Activated naive CD8-positive, alpha-beta T cell treated with anti-CD3 and anti-CD28 coated beads, Interleukin-2, amount 50 U/mL, for 16 hours (primary cell): ENCODE measurements at places on chromosomes 2 and 18.

GRCh38 chr2:176380341-176380740, 111.1 kb downstream of the MTX2 start:
- no peak for DNase-seq

- no peak for DNase-seq
These were observed 11.3 kb downstream of the PTPRN start for GRCh38 chr2:219297766-219298456.

- DNase-seq = no peak
These were observed 155.6 kb upstream of the HAAO start for GRCh38 chr2:42947809-42948600.

GRCh38 chr18:10660179-10660884, 134.5 kb downstream of the NAPG start:
- DNase-seq = no peak

GRCh38 chr2:170141865-170142264, 36.1 kb upstream of the MYO3B start:
- DNase-seq = no peak

DNA sequence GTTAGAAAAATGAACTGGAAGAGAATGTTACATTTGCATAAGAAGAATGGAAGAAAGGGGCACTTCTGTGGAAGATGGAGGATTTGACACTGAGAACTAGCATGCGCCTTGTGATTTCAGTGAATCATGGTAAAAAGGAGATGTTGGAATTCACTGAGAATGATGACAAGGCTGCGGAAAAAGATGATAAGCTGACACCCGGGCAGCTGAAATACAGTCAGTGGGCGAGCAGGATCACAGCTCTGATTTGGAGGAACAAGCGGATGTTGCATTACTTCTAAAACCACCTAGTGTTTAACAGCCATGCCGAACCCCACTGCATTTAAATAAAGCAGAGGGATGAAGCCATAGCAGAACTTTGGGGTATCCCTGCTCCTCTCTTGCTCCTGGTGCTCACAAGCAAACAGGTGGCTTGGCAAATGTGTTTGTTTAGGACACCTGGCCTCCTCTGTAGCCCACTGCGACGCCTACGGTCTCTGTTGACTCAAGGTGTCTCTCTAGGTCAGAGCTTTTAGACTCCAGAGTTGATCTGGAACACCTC, 134.9 kb downstream of the NDUFA10 start:
- no peak for DNase-seq

- no peak for DNase-seq
These were observed 20.5 kb downstream of the NEDD4L start for GRCh38 chr18:58064406-58064998.

DNA sequence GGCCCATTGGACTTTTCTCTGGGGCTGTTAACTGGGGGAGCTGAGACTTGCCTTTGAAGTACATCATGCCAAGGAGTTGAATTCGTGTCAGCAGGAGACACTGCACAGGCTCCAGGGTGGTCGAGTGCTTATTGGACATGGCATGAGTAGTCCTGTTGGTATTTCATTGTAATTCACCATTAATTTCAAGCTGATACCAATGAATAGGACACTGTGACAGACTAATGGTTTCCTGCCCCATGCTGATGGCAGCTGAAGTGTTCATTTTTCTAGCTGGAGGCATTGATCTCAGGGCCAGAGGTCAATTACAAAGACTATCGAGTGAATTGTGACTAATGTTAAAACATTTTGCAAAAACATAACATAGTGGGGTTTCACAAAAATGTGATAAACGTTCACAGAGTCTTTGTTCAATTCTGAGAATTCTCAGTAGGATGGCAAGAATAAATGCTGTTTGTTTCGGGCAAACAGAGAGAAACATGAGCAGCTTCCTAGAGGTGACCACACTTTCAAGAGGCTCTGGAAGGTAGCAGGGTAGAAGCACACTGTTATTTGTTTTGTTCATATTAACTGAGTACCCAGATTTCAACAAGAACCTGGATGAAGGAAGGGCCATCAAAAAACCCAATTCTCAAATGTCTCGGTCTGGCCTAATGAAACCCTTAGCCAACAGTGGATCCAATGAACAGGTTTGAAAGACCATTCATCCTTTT, 90.6 kb upstream of the ARL4C start:
- no peak for DNase-seq

DNA sequence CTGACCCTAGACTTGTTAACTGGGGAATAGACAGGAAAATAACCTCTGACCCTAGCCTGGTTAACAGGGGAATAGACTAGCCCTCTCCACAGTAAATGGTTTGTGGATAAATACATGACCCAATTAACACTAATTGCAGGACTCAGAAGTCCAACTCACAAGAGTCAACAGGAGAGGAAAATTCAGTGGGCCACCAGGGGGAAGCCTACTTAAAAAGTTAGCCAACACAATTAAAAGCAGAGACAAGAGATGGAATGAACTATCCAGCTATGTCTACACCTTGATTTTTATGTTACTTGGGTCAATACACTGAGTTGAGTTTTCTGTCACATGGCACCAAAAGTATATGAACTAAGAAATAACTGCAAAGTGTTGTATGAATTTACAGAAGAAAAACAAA, 158.8 kb upstream of the SLC39A10 start:
- DNase-seq = peak; percentile 15

DNA sequence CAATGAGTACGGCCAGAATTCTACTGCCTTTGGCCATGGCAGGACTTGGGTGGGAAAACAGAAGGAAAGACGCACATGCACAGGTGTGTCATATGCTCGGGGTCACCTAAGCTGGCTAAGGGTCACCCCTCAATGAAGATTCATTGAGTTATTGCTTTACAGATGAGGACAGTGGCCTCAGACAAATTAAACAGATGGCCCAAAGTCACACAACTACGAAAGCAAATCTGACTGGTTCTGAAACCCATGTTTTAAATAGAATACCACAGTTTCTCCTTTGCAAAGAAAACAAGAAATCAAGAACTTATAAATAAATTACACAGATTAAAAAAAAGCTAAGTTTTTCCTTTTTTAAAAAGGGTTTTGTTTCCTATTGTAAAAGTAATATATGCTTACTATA, 70.5 kb downstream of the ID2 start:
- DNase-seq = no peak

- no peak for DNase-seq
These were observed 115.1 kb upstream of the GPC1 start for GRCh38 chr2:240320204-240320993.

DNA sequence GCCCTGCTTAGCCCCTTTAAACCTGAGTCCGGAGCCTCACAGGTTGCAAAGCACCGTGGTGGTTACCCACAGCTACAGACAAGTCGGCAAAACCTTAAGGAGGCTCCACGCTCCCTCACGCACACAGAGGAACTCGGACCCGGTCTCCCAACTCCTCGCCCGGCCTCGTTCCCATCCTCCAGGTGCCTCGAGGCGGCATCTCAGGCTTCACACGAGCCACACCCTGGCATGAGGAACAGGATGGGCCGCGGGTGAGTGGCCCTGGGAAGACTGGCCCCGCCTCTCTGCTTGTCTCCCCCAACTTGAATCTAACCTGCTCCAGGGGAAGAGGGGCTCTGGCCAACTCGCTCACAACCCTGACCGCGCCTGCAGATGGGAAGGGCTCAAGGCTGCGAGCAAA, 97.4 kb downstream of the EIPR1 start:
- no peak for DNase-seq

DNA sequence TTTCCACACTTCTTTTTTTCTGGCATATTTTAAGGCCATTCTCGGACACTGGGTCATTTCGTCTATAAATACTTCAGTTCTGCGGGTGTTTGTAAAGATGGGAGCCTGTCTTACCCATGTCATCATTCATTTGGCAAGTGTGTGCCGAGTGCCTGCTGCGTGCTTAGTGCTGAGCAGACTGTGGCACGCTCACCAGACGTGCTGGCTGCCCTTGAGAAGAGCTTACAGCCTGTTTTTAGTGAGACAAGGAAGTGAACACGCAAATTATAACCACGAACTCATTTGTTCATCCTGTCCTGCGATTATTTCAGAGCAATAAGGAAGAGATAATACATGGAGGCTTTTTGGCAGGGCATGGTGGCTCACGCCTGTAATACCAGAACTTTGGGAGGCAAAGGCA, 10.4 kb upstream of the STON1 start:
- no peak for DNase-seq

DNA sequence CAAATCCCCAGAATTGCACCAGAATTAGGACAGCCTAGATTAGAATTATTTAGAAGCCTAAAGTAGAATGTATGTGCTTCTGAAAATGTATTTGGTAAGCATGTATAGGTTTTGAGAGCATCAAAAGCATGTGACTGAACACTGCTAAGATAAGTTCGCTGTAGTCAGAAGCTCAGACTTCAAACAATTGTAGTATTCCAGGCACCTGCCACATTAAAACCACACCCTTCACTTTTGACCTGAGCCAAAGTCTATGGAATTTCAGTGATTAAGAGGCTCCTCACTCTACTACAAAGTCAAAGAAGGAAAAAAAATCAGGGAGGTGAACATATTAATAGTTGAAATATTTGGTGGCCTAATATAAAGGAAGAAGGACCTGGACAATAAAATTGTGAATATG, 8.2 kb downstream of the KCNJ3 start:
- DNase-seq = no peak

DNA sequence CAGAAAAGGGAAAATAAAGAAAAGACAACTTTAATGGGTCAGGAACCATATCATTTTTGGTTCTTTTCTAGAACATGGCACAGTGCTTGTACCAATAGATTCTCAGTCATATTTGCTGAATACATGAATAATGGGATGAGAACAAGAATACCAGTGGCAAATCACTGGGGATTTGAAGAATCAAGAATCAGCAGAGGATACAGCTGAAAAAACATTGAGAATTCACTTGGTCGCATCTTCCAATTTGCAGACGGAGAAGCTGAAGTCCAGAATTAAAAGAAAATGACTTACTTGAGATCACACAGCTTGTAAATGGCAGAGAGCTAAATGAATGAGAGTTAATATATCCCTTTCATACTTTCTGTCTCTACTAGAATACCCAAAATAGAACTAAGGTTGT, 362.2 kb downstream of the RAD51AP2 start:
- no peak for DNase-seq

- no peak for DNase-seq
These were observed 369.6 kb upstream of the NRXN1 start for GRCh38 chr2:51401546-51401945.

- DNase-seq = no peak
These were observed 270.5 kb upstream of the NCKAP5 start for GRCh38 chr2:133838642-133839365.

DNA sequence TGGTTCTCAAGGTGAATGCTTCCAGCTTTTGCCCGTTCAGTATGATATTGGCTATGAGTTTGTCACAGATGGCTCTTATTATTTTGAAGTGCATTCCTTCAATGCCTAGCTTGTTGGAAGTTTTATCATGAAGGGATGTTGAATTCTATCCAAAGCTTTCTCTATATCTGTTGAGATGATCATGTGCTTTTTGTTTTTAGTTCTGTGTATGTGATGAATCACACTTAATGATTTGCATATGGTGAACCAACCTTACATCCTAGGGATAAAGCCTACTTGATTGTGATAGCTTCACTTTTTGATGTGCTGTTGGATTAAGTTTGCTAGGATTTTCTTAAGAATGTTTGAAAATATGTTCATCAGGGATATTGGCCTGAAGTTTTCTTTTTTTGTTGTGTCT, 112.1 kb downstream of the MBD2 start:
- DNase-seq = no peak

GRCh38 chr18:59357928-59358327, 1.1 kb downstream of the LMAN1 start:
- DNase-seq = no peak

DNA sequence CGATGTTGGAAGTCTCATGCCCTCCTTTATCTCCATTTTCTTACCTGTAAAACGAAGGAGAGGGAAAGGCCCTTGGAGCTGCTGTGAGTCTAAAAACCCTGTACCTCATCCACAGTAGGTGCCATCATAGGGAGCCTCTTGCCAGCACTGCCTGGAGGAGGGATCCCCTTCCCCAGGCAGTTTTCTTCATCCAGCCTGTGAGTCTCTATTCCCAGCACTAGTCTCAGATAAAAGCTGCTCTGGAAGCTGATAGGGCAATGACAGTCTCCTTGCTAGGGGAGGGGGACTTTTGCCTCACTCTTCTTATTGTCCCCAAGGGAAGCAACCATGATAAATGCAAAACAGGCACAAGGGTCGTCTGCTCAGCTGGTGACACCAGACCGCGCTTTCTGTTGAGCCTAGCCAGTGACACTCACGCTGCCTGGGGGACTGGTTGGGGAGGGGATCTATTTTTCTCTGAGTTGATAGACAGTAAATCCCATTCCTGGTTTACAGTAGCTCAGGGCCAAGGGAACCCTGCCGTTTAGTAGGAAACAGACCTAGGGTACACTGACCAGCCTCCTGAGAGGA, 139.5 kb upstream of the NABP1 start:
- DNase-seq = no peak

- DNase-seq = no peak
These were observed 127.8 kb downstream of the OSBPL6 start for GRCh38 chr2:178322068-178322467.

DNA sequence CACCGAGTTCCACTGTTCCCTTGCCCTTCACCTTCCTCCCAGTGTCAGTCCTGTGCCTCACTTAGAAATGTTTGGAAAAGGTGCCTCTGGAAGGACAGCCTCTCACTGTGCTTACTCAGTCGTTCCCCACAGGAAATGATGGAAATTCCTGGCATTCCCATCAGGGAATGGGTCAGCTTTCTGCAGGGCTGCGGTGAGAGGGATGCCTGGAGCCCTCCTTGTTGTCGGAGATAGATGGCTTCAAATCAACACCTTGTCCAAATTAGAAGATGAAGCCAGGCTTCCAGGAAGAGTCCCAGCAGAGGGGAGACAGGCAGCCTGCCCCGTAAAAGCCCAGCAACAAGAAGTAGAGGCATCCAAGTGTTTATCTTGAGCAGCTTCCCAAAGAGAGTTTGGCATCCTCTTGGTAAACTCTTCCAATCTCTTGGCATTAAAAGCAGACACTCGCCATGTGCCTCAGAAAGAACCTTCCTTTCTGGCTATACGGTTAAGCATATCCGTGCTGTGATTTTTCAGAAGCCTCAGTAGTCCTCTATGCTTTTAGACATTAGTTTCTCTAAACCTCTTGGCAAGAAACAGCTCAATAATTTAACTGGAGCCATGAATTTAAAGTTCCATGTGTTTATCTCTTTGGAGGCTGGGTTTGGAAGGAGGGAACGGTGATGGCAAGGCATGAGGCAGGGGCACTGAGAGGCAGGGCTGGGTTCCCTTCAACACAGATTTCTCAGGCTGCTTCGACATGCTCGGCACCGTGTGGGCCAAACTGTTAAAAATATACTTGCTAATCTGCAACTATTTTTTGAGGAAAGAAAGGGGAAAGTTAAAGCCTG, 25.1 kb downstream of the COLEC12 start:
- DNase-seq = no peak

- no peak for DNase-seq
These were observed 9.9 kb downstream of the TMBIM1 start for GRCh38 chr2:218282173-218282991.

- no peak for DNase-seq
These were observed 59.5 kb downstream of the R3HDM1 start for GRCh38 chr2:135590619-135591260.

DNA sequence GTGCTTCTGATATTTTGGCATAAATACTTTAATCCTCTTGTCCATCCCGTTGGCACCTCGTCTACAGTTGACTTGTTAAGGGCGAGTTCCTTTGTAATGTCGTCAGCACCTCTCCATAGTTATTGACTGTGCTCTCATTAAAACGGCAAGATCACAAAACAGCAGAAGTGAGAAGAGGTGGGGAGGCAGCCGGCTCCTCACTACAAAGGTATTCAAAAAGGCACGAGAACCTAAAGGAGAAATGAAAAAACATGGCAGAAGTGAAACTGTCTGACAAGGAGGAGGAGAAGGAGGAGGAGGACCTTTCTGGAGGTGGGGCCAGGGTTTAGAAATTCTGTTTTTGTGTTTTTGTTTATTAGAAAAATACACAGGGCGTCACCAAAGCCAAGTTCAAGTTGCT, 235.6 kb downstream of the BCL11A start:
- no peak for DNase-seq
